ENCODE measurements at places on chromosomes 1 and 21. TPM values are rescaled to one million over a fixed set of nuclear protein-coding genes. Genes with fewer than 3 reads are reported as not detected.

The NOL9 gene
- 4.9 TPM for total RNA-seq

The TBX15 gene
- not detected for total RNA-seq

The SPRR2E gene
- not detected for total RNA-seq

The CNTN2 gene
- not detected for total RNA-seq

The MTHFR gene
- 4.7 TPM for total RNA-seq

The CACNA1E gene
- not detected for total RNA-seq

The ZSWIM5 gene
- 0.53 TPM for total RNA-seq

The PALMD gene
- total RNA-seq = 0.11 TPM

The SLC1A7 gene
- not detected for total RNA-seq

The PEA15 gene
- 181 TPM for total RNA-seq

Measured in A549 treated with ZK216348 at 1 μM for 4 hours (cell line).